ENCODE measurements at places on chromosomes 3 and 15. TPM values are rescaled to one million over a fixed set of nuclear protein-coding genes. Genes with fewer than 3 reads are reported as not detected.

GRCh38 chr3:188750617-188751016 is 421.2 kb upstream of the TPRG1 start:
- no peak for DNase-seq

GRCh38 chr15:94445566-94446160 is 214.3 kb downstream of the MCTP2 start:
- no peak for DNase-seq

DNA sequence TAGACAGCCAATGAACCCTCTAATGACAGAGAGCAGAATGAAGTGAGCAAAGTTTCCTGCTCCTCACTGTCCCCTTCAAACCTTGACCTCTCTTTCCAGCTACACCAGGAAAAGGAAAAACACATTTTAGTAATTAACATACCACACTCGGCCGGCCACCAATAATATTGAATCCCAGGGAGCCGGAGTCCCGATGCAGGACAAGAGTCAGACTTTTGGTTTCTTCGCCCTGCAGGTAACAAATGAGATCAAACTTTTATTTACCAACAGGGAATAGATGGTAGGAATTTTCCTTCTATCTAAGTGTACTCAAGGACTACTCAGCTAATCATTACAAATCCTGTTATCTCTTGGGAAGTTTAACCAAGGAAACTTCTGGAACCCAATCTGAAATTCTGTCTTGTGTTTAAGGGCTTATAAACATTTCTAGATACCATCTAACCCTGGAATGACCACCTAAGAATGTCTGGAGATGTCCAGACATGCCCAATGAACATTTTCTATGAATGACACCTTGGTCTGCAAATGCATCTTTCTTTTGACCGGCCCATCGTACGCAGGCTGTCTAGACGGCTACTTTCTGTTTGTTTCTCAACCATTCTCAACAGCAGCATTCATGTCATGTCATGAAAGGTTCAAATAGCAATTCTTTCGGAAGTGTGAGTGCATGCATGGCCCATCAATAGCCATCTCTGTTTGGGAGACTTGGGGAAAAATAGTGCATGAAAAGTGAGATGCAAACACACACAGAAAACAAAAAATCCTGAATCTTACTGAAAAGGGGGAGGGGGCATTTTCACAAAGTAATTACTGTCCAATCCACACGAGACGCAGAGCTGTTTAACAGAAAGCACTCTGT is 16.1 kb downstream of the PDZRN3 start:
- DNase-seq = no peak

DNA sequence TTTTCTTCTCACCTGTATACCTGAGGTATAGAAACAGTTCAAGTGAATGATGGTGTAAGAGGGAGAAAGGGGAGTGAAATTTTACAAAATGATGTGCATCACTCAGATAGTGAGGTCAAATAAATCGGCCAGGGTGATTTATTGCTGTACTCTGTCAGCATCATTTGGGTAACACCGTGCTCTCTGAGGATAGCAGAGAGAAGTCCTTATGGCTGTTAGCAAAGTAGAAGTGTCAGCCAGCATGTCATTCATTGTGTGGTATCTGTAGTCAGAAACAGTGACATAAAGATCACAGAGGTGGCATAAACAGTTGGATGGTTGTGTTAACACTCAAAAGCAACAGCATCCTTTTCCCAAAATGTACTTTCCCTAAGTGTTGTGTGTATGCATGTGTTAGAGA is 53.4 kb downstream of the PSMD6 start:
- no peak for DNase-seq

DNA sequence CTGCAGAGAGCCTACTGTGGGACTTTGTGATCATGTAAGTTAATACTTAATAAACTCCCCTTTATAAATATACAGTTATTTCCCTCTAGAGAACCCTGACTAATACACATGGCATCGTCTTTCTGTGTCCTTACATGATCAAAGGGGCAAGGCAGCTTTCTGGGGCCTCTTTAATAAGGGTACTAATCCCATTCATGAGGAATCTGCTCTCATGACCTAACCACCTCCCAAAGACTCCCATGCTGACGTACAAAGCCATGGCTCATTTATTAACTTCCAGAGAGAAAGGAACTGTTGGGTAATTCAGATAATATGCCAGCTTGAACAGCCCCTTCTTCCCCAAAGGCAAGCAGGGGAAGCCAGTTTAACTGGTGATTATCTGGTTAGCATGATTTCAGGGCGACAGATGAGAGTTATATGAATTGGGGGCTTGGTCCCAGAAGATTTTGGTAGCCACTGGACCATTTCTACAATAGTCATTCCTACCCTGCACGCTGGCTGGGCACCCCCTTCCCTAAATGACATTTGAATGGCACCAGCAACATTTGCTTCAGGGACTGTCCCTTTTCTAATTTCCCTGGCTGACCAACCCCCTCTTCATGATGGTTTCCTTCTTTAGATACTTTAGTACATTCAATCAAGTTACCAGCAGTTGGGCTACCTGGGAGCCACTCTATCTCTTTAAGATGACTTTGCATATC is 83.6 kb upstream of the C3orf80 start:
- no peak for DNase-seq

GRCh38 chr3:63519426-63519825 is 133.0 kb upstream of the SNTN start:
- DNase-seq = no peak

GRCh38 chr3:57085211-57085610 is 24.7 kb downstream of the SPATA12 start:
- DNase-seq = no peak

The LRTM1 gene
- not detected for total RNA-seq

GRCh38 chr15:71054286-71054952 is 60.9 kb upstream of the THSD4 start:
- no peak for DNase-seq

The HHATL gene
- not detected for total RNA-seq

- DNase-seq = no peak
Observed at GRCh38 chr15:82877825-82878224, 68.4 kb downstream of the WHAMM start.

GRCh38 chr3:171865191-171865865 is 22.2 kb downstream of the TMEM212 start:
- DNase-seq = no peak

DNA sequence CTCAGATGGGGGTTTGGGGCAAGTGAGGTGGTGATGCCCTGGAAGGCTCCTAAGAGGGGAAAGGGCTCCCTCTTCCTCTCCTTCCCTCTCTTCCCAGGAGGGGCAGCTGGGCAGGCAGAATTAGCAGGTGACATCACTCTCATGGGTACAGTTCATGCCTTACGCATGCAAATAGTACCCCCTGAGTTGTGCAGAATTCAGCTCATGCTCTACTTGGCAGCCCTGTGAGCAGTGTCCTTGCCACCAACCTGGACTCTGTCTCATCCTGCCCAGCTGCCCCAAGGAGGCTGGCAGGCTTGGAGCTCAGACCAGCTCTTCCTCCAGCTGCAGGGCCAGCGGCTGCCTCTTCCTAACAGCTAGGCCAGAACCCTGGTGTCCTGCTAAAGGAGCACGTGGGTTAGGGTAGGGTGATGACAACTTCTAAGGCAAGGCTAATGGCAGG is 3.3 kb downstream of the CHAC1 start:
- DNase-seq = no peak

The COPG1 gene
- 134 TPM for total RNA-seq

GRCh38 chr3:64148955-64149653 is 76.2 kb downstream of the PRICKLE2 start:
- DNase-seq = no peak

The CHCHD4 gene
- 28.3 TPM for total RNA-seq

The OR5K2 gene
- total RNA-seq = not detected

GRCh38 chr15:70608144-70608543 is 155.2 kb downstream of the UACA start:
- DNase-seq = no peak

The AMIGO3 gene
- not detected for total RNA-seq

DNA sequence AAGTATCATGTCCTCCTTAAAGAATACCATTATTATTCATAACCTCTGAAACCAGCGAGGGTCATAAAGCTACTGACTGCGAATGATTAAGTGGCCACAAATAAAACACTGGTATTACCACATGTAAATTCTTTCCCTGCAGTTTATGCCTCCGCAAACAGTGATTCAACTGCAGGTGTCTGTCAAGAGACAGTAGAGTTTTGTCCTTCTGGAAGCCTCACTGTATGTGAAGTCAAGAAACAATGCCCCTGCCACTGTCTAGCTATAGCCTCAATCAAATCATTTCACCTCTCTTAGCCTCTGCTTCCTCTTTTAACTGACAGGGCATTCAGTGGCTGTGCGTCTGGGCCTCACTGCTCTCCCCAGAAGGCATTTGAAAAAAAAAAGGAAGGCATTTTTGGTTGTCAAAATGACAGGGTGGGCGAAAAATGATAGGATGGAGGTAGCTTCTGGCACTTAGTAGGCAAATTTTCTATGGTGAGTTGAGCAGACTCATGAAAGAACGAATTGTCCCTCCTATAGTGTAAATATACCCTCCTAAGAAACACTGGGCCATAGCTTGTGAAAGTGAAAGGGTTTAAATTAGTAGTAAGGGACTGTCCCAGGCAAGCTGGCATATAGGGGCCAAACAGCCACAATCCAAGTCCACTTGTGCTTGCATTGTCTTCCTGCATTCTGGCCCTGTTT is 66.7 kb downstream of the FILIP1L start:
- DNase-seq = no peak

- DNase-seq = peak; percentile 4
Observed at GRCh38 chr3:101574388-101575112, 570 bp downstream of the PCNP start.

- no peak for DNase-seq
Observed at GRCh38 chr15:85464471-85464870, 84.1 kb downstream of the AKAP13 start.

DNA sequence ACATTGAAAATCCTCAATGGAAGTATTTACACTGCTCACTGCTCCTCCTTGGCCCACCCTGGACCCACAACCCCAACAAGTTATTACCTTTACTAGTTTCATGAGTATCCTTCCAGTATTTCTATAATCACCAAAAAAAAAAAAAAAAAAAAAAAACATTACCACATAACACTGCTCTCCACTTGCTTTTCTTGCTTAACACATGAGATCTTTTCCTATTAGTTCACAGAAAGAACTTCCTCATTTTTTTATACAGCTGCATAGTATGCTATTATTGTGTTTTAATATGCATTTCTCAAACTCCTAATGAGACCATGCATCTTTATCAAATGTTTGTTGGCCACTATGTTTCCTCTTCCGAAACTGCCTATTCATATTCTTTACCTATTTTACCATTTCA is 14.6 kb downstream of the GABPB1 start:
- DNase-seq = no peak

DNA sequence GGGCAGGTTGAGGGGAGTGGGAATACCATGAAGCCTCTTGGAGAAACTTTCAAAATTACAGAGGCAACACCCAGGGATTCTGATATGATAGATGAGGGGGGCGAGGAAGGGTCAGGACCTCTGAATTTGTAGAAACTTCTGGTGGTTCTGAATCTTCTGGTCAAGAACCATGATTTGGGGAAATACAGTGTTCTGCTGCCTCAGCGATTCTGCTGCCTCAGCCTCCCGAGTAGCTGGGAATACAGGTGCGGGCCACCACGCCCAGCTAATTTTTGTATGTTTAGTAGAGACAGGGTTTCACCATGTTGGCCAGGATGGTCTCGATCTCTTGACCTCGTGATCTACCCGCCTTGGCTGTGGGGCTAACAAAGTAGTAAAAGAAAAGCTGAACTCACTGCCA is 70.4 kb downstream of the MAGEF1 start:
- no peak for DNase-seq

GRCh38 chr3:4906107-4906621 is 73.1 kb upstream of the BHLHE40 start:
- no peak for DNase-seq

GRCh38 chr15:29016518-29016917 is 130.7 kb downstream of the APBA2 start:
- no peak for DNase-seq

DNA sequence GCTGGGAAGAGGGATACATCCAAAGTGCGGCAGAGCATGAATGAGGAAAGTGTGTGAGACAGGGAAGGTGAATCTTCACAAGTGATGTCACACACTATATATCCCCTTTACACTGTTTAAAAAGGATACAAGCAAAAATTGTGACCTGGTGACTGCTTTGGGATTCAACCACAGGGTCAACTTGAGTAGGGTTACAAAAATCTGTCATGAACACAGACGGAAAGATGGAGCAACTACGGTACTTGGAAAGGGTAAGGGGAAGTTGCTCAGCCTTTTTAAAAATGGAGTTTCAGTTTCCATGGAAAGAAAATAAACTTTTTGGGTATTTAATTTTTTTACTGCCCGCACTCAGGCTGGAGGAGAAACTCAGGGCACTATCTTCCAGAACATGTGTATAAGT is 60.3 kb downstream of the B3GNT5 start:
- DNase-seq = no peak

The TP63 gene
- total RNA-seq = not detected

DNA sequence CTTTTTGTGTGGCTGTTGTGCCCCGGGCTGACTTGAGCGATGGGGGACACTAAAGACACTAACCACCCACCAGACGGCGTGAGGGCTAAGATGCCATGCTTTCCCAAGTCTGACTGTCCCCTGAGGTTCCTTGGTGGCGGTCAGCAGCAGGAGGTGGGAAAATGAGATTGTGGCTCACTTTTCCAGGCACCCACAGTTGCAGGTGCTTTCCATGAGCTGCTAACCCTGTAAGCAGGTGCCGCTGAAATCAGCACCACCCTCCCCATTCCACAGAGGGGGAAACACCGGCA is 17.7 kb downstream of the PRR23E start:
- no peak for DNase-seq

The STIMATE gene
- 5.6 TPM for total RNA-seq

The SYNM gene
- 15.1 TPM for total RNA-seq

DNA sequence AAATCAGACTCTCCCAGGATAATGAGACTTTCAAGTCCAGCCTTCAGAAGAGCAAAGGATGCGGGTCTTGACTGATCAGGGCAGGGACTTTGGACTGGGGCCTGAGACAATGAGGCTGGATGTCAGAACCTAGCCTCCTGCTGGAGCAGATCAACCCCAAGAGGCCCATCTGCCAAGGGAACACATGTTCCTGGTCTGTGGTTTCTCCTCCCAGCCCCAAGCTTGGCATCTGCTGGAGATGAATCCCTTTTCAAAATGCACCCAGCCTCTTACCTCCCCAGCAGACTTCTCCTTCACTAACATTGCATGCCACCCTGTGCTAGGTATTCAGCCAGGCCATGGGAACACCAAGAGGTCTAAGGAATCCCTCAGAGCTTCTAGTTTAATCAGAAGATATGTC is 43.7 kb upstream of the MFGE8 start:
- DNase-seq = no peak

The ROBO2 gene
- 0.05 TPM for total RNA-seq

The UROC1 gene
- not detected for total RNA-seq

The CCDC39 gene
- not detected for total RNA-seq

The IGSF11 gene
- total RNA-seq = not detected

DNA sequence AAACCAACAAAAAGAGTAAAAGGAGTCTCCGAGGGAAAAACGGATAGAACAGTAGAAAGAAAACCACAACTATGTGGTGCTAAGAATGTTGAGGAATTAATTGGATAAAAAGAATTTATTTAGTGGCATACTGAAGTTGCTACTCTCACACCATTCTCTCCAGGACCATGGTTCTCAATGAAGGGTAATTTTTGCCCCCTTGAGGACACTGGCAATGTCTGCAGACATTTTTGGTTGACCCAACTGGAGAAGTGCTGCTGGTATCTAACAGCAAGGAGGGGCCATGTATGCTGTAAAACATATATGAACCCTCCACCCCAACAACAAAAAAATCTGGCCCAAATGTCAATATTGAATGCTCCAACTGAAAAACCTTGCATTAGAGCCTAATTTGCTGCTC is 85.9 kb upstream of the CSPG5 start:
- DNase-seq = peak; percentile 6

- DNase-seq = no peak
Observed at GRCh38 chr3:36734742-36735141, 29.6 kb downstream of the DCLK3 start.

Measured in NCI-H460 (cell line).